ENCODE measurements at places on chromosomes 12 and 14.

DNA sequence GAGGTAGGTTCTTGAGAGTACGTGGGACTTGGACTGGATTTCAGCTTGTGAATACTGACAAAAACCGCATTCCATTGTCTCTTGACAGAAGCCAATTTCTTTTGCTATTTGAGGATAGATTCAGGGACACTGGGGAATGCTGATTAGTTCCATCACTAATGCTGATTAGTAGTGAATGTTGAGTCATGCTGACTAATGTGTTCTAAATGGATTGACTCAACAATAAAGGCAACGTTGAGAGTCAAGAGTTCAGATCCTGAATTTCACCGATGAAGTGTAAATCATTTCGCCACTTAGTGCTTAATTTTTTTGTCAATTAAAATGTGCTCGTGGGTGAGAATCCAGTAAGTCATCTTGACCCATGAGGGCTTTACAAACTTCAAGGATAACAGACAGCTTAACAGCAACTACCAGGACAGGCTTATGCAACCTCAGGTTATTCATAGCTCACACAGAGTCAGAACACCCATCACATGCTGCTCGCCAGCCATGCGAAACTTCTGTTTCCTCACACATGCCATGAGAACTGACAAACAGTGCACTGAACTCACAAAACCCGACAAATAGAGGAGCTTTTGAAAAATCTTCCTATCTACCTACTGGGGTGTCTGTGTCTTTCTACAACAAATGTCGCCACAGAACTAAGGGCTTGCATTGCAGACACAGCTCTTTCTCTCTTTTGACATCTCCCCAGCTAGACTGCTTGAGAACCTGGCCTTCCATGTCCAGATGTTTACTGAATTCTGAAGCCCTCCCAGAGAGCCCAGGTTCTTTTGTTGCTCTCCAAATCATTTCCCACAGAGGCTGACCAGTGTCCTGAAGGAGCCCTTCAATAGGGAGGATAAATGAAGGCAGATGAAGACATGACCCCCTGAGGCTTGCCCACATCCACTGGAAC, 316.4 kb downstream of the ZFP36L1 start:
- peak; percentile 19 for DNase-seq

DNA sequence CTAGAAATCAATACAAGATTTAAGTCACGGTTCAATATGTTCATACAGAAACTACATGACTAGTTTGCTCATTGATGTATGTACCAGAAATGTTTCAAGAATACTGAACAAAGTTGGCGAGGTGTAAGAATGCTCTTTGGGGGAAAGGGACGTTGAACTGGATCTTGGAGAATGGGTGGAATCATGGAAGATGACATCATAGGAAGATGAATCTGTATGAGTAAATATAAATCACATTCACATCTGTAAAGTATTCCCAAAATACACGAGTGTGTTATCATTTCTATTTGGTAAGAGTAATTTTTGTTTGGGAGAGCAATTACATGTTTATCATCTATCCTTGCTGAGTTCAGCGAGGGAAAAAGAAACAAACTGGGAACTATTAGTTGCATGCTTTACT, 162.2 kb upstream of the TMTC1 start:
- DNase-seq, result no peak

GRCh38 chr14:77682158-77682553, 25.7 kb downstream of the ALKBH1 start:
- no peak for DNase-seq

DNA sequence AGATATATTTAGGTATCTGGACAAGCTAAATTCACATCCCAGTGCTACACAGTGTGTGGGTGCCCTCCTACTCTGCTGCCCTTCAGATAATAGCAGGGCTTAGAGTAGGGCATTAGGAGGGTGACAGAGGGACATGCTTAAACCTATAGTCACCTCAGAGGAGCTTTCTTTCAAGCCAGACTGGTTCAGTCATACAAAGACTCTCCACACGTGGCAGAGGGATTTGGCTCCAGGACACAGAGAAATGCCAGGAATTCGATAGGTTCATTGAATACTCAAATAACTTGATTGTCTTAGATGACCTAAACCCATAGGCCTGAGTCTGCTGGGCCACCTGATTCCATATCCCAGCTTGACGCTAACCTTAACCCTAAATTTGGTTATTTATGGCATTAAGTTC, 163.5 kb downstream of the TPH2 start:
- no peak for DNase-seq

DNA sequence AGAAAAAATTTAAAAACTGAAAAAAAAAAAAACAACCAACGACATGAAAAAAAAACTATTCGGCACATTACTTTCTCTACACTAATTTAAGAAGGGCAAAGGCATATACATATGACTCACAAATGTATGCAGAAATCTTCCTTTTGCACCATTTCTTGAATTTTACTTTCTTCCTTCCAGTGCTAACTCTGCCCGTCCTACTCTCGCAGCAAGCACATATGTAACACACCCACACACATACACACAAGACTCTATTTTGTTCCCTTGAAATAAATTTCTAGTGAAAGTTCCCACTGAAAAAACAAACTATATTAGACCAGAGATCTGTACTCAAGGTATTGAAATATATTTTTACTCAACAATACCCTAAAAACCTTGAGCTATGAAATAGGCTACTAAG, 14.6 kb downstream of the BTG1 start:
- DNase-seq, result no peak

DNA sequence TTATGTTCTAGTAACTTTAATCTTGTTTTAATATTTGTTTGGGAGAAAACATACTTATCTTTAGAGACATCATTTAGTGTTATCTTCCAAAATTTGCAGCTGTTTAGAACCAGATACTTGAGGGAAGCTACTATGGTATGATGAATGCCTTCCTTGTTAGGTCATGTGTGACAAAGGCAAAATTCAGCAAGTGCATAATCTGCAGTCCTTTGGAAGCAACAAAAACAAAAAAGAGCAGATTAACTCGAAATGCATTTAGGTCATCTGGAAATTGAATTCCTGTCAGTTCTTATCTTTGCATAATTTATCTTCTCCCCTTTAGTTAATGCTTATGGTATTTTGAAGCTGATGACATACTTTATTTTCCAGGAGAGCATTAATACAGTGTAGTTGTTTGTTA, 3.5 kb downstream of the FBXO34 start:
- peak; percentile 29 for DNase-seq

DNA sequence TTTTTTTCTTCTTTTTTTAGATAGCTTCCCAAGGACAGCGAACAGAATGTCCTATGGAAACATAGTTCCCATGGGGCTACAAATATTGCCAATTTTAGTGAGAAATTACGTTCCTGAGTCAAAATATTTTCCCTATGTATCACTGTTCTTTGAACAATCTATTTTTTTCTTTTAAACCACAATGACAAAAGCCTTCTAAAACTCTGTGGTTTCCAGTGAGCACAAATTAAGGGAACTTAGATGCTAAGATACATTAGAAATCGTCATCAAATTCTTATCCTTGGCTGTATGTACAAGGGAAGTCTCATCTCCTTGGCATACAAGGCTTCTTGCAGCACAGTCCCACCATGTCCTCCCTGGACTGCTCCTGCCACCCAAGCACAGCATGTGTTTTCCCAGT, 17.9 kb downstream of the CPM start:
- DNase-seq, result peak; percentile 20

GRCh38 chr12:110543252-110543959, 39.7 kb downstream of the PPTC7 start:
- no peak for DNase-seq

DNA sequence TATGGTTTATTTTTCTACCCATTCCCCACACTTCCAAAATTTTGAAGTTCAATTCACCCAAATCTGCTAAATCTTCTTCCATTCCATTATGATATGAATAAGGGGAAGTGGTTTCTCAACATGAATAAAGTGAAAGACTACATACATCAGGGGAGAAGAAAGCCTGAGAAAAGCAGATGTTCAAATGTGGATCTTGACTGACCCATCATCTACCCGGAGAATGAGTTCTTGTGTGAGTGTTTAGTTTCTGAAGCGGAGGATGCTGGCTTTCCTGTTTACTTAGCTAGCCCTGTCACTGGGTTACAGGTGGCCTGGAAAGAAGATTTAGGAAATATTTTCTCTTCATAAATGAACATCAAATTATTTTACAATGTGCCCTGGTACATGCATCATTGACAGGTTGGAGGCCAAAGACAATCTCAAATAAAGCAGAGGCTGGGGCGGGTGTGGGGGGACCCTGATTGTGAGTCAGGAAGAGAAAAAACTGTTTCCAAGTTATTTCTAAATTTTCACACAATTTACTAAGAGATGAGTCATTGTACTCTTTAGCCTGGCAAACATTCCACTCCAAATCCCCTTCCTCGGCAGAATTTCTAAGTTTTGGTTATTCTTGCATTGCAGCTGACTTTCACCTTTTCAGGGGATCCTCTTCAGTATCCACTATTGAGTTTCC, 135.6 kb downstream of the SLC25A21 start:
- no peak for DNase-seq

GRCh38 chr14:87282266-87282665, 710.7 kb downstream of the GALC start:
- no peak for DNase-seq

GRCh38 chr12:2212971-2213869, 160.4 kb downstream of the CACNA1C start:
- no peak for DNase-seq

GRCh38 chr12:101539148-101539547, 55.6 kb upstream of the MYBPC1 start:
- no peak for DNase-seq

- DNase-seq, result no peak
Observed at GRCh38 chr14:96729889-96730288, 67.3 kb upstream of the VRK1 start.

DNA sequence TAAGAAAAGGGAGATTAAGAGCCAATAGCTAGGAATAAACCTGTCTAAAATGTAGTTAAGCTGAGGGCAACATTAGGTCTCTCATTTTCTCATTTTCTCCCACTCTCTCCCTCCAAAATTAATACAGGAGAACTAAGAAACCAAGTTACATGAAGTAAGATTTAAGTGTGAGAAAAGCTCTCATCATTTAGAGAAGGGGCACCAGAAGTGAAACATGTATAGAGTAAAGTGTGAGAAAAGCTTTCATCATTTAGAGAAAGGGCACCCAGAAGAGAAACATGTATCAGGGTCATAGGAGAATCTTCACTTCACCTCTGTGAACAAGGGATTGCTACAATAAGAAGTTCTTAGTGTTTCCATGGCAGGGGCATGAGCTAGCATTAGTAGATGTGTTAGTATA, 132.4 kb upstream of the CNTN1 start:
- no peak for DNase-seq

- DNase-seq, result no peak
Observed at GRCh38 chr12:128583453-128583852, 240.3 kb downstream of the SLC15A4 start.

GRCh38 chr14:104797115-104798044, 1.8 kb upstream of the AKT1 start:
- no peak for DNase-seq

GRCh38 chr12:32902287-32902997, 5.9 kb upstream of the PKP2 start:
- no peak for DNase-seq

- no peak for DNase-seq
Observed at GRCh38 chr14:38799671-38800070, 303.4 kb downstream of the SEC23A start.

- peak; percentile 58 for DNase-seq
Observed at GRCh38 chr12:59736786-59737185, 141.0 kb downstream of the SLC16A7 start.

GRCh38 chr14:36054353-36055051, 122.0 kb downstream of the PTCSC3 start:
- no peak for DNase-seq

GRCh38 chr12:104522985-104523722, 66.4 kb downstream of the CHST11 start:
- no peak for DNase-seq

DNA sequence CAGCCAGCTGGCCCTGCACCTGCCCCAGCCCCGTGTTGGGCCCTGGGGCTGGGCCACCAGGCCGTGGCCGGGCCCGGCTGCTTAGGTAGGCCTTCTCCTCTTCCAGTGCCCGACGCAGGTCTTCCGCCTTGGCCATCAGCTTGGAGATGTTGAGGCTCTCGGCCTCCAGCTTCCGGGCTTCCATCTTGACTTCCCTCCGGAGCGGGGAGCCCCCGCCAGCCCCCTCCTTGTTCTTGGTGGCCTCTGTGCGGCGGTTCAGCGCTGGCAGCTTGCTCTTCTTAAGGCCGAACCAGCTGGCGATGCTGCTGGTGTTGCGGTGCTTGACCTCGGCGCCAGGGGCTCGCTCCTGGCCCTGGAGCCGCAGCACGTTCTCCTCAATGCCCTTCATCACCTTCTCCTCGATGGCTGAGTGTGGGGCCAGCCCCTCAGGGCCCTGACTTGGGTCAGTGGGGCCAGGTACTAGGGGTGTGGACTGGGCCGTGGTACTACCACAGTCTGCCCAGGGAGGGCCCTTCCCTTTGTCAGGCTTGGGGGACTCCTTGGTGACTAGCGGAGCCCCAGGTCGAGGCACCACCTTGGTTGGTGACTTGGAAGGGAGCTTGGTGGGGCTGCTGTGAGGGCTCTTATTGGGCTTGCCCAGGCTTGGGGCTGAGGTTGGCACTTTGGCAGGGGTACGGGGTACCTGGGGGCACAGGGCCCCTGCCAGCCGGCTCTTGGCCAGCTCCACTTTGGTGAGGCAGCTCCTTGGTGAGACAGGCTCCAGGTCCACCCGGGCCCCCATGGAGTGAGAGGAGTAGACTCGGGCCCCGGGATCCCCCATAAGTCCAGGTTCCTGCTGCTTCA, 33.2 kb downstream of the NCKAP5L start:
- no peak for DNase-seq

- no peak for DNase-seq
Observed at GRCh38 chr12:12790956-12791355, 5.5 kb downstream of the APOLD1 start.

DNA sequence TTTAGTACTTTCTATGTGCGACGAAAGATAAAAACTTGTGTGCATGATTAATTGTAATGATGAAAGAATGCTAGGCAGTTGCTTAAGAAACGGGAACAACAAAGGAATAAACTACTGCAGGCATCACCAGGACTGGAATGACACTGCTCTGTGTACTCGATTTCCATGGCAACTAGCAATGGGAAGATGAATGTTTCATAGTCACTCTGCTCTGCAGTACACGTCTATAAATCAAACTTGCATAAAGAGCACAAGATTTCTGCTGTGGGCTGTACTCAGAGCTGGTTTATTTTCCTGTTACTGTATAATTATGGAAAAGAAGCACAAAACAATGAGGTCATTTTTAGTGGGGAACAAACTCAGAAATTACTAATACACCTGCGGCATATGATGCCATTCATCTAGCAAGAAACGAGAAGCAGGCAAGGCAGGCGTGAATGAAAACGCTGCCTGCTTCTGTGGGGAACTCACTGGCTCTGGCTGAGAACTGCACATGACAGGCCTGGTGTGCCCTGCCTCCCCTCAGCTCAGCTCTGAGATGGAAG, 41.8 kb downstream of the EFCAB11 start:
- DNase-seq, result peak; percentile 77

DNA sequence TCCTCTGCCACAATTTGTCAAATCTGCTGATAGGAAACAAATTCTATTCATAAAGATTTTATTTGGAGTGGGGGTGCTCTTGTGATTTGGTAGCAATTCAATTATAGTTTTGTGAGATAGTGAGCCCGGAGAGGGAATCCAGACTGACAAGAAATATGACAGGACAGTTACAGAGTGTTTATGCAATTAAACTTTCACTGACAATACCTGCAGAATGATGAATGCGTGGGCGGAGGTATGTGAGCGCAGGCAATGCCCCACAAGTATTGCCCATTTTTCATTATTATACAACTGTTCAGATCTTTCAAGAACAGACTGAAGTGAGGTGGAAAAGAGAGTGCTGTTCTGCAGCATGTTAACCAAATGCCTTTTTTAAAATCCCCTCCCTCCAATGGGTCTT, 259.0 kb downstream of the EGLN3 start:
- no peak for DNase-seq

- no peak for DNase-seq
Observed at GRCh38 chr14:59240356-59240755, 51.9 kb downstream of the DAAM1 start.

All from hepatic stellate cell (primary cell).